Dorsolateral prefrontal cortex (tissue), 122 donors: ENCODE measurements at places on chromosomes 5 and 9. TPM values are rescaled to one million over a fixed set of nuclear protein-coding genes. Genes with fewer than 3 reads are reported as not detected.

Gene ZDHHC11
- 49.6 TPM for total RNA-seq

Gene PLCXD3
- 9.2 TPM for total RNA-seq

Gene UGT3A1
- not detected for total RNA-seq

GRCh38 chr5:1006656-1007071, 1.9 kb upstream of the NKD2 start:
- DNase-seq: no peak

- no peak for DNase-seq
Measured at GRCh38 chr9:98364086-98364485, 108.6 kb upstream of the TBC1D2 start.

Gene SKP2
- 21.8 TPM for total RNA-seq

Gene CAMLG
- 51.3 TPM for total RNA-seq

GRCh38 chr5:34833976-34834793, 4.8 kb upstream of the TTC23L start:
- DNase-seq: no peak

DNA sequence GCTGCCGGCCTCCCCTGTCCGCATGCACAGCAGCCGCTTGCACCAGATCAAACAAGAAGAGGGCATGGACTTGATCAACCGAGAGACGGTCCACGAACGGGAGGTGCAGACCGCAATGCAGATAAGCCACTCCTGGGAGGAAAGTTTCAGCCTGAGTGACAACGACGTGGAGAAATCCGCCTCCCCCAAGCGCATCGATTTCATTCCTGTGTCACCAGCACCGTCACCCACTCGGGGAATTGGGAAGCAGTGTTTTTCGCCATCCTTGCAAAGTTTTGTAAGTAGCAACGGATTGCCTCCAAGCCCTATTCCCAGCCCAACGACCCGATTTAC, 75.3 kb downstream of the PIP5K1B start:
- DNase-seq: no peak

Gene SPATA31D4
- not detected for total RNA-seq

DNA sequence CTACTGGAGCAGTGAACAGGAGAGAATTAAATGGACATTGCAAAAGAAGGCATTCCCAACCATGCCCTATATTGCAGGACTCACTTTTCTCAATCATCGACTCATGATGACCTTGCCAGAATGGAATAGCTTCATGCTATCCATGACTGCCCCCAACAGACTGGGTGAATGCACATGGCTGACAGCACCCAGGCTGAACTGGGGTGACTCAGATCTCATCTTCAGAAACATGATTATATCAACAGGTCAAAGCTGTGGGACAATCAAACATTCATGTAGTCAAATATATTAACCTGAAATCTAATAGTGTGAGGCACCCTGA, 34.7 kb upstream of the MIER3 start:
- no peak for DNase-seq

Gene PCDHAC1
- 5.8 TPM for total RNA-seq

Gene SVEP1
- total RNA-seq: 6.0 TPM

Gene SHROOM1
- total RNA-seq: 30.4 TPM

DNA sequence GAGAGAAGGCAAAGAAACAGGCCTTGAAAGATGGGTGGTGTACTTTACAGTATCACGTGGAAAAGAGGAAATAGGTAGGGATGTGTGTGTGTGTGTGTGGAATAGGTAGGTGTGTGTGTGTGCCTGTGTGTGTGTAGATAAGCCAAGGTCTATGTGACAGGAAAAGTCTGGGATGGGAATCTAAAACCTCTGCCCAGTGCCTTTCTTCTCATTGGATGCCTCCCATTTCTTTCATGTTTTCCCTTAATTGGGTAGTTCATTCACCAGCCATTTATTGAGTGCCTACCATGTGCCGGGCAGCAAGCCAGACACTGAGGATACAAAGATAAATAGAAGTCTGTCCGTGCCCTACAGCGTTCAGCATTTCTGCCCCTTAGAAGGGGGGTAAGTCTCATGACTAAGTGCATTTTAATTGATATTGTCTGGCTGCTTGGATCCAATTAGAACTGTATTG, 1.0 kb downstream of the URM1 start:
- peak; percentile 92 for DNase-seq

GRCh38 chr5:172199446-172199845, 5.5 kb downstream of the EFCAB9 start:
- no peak for DNase-seq

GRCh38 chr5:40688996-40689395, 9.3 kb downstream of the PTGER4 start:
- DNase-seq: no peak

DNA sequence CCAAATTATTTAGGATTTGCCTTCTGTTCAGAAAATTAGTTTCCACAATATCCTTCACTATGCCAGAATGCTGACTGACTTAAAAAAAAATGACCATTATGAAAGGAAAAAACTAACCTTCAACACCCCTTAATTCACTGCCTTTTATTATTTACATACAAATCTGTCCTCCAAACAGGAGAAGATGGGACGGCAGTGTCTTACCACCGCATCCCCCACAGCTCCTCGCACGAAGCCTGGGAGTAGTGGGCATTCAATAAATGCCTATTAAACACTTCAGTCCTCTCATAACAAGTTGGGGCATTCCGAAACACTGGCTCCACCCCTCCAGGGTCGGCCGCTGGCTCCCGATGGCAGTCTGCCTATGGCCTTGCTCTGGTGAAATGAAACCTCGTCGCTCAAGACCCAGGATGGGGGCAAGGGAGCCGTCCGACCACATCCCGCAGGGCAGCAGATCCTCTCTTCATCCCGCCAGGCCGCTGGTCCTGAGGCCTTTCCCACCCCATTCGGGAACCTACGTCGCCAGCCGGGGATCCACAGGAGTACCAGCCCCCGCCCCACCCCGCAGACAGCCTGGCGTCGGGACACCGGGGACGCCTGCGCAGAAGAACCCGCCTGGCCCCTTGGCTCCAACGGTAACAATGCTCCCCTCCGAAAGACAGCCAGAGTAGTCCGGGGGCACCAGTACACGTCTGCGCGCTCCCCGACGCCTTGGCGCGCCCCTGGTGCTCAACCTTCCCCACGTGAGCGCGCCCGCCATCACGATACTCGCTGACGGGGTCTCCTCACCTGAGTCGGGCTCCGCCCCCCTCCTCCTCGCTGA, 613 bp downstream of the ZBTB5 start:
- peak; percentile 82 for DNase-seq

Gene ATP10B
- 54.6 TPM for total RNA-seq

Gene ALAD
- total RNA-seq: 88.6 TPM

- no peak for DNase-seq
Measured at GRCh38 chr5:53311681-53312080, 168.7 kb upstream of the FST start.

DNA sequence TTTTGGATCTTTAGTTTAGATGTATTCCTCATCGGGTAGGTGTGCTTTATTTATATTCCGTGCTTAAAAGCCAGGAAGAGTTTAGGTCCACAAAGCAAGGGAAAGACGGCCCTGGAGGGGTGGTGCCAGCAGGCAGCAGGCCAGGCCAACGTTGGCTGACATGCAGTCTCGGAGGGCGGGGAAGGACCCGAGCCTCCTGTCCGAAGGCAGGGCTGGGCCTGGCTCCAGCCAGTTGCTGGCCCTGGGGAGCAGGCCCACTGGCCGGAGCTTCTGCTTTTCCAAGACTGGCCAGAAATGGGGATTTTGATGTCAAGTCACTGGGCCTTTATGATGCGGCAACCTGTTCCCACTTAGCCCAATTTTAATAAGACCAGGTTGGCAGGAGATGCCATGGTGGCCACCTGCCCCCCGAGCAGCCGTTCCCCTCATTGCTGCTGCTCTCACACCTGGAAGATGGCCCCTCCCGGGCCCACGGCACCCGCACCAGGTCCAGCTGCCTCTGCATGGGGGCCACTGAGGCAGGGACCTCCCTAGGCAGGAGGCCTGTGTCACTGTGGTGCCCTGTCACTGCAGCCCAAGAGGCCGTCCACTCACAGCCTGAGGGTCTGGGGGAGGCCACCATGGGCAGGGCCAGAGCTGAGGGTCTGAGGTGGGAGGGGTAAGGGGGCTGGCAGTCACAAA, 23.2 kb downstream of the LPCAT1 start:
- no peak for DNase-seq

GRCh38 chr9:15300218-15300617, 6.8 kb downstream of the TTC39B start:
- DNase-seq: no peak

GRCh38 chr5:98064118-98064685, 709.3 kb upstream of the RGMB start:
- DNase-seq: no peak

Gene MYMK
- not detected for total RNA-seq

GRCh38 chr9:110078604-110079003, 129.4 kb downstream of the C9orf152 start:
- no peak for DNase-seq

- DNase-seq: no peak
Measured at GRCh38 chr5:98415663-98416062, 357.8 kb upstream of the RGMB start.

DNA sequence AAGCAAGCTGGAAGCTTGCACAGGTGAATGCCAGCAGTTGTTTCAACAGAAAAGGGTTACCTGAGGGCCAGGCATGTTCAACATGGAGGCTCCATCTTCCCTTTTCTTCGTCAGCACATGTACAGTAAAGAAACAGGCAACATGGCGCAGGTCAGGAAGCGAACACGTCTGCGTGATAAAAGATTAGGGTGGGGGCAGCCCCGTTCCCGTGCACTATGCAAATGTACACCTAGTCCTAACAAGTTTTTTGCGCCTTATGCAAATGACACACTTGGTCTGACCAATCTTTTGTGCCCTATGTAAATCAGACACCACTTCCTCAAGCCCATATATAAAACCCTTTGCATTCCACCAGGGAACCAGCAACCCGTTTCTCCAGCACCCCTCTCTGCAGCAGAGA, 452.1 kb upstream of the PTPRD start:
- no peak for DNase-seq

GRCh38 chr9:130239363-130239695, 26.2 kb upstream of the HMCN2 start:
- no peak for DNase-seq

Gene CMYA5
- 13.0 TPM for total RNA-seq

DNA sequence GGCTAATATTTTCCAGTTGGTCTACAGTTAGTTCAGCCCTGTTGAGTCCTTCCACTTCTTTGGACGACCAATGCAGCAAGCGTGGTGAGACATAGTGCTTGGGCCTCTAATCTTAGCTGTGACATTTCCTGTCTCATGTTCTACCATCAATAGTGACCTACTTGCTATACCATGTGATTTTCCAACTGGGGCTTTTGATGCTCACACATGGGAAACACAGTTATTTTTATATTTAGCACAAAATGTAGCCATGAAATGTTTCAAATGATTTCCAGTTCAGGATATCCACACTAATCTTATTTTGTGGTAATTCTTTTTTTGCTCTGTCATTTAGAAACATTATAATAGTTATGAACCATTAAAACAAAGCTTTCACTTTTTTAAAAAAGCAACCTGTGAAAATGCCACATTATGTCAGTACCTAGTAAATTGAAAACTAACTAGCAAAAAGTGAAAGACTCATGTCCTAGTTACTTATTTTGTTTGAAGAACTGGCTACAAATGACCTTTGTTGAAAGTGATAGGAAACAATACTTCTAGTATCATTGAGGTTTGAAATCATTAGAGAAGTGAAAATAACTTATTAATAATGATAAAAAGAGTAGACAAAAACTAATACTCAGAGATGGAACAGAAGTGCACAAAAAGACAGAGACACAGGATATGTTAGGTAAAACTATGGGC, 18.3 kb downstream of the MARCHF3 start:
- DNase-seq: no peak

Gene PCDHA1
- 1.7 TPM for total RNA-seq

DNA sequence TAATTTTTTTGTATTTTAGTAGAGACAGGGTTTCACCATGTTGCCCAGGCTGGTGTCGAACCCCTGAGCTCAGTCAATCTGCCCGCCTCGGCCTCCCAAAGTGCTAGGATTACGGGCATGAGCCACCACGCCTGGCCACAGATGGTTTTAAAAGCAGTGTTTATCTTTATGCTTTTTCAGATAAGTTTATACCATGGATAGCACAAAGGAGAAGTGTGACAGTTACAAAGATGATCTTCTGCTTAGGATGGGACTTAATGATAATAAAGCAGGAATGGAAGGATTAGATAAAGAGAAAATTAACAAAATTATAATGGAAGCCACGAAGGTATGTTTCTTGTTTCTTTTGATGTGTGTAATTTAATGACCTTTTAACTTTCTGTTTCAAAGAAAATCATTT, 35.1 kb downstream of the POLK start:
- no peak for DNase-seq

DNA sequence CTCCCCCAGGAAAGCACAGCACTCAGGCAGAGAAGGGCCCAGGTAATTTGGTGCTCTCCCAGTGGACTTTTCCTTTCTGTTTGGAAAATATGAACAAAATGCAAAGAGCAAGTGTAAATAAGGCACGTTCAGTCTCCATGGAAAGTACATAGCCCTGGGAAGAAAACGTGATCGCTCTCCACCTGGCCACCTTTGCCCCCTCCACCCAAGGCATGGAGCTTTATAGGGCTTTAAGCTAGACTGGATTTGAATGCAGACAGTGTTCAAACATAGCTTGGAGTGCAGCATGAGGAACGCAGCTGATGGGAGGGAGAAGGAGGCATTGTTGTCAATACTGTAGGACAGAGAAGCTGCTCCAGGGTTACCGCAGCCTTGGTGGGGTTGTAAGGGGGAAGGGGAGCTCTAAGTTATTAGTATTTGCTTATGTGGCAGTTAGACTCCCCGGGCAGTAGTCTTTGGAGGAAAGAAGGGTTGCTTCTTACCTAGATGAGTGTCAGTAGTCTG, 500.2 kb downstream of the SPOCK1 start:
- no peak for DNase-seq
